ENCODE measurements at places on chromosomes 13 and 19. TPM values are rescaled to one million over a fixed set of nuclear protein-coding genes. Genes with fewer than 3 reads are reported as not detected.

- peak; percentile 67 for DNase-seq
Observed at GRCh38 chr19:2546128-2547032, 70.5 kb downstream of the GADD45B start.

- DNase-seq: no peak
Observed at GRCh38 chr19:54297759-54298305, 15.1 kb downstream of the LILRA5 start.

GRCh38 chr19:12733369-12734214 is 892 bp downstream of the TRIR start:
- no peak for DNase-seq

DNA sequence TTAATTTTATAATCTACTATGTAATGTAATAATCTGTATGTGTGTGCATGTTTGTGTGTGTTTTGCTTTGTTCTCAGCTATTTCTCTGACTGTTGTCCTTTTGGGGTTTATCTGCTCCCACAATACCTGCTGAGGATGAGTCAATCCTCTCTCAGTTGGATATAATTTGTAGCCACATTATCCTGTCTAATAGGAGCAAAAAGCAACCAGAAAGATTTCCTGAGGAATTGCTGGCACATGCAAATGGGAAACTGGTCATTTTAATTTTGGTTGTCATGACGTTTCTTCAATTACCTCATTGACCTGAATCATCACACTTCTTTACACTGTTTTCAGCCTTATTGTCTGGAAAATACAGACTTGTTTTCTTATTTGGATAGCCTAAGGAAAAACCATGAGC is 488.4 kb downstream of the KLF5 start:
- DNase-seq: no peak

DNA sequence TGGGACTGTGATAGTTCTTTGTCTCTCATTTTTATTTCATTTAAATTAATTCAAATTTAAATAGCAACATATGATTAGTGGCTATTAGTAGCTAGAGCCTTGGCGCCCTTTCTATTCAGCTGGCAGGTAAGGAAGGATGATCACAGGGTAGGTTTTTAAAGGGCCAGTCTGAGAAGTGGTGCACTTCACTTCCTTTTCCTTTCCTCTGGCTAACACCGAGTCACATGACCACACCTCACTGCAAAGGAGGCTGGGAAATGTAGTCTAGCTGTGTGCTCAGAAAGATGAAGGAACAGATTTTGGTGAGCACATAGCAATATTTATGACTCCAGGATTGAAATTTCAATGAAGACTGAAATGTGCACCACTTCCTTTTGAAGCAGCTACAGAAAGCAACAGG is 128.7 kb downstream of the TSHZ3 start:
- DNase-seq: no peak

GRCh38 chr19:14015524-14016035 is 9.5 kb upstream of the RFX1 start:
- no peak for DNase-seq

- peak; percentile 78 for DNase-seq
Observed at GRCh38 chr19:8334458-8335342, 8.4 kb downstream of the KANK3 start.

DGKH gene
- total RNA-seq: 8.8 TPM

SIAH3 gene
- 0.09 TPM for total RNA-seq

DNA sequence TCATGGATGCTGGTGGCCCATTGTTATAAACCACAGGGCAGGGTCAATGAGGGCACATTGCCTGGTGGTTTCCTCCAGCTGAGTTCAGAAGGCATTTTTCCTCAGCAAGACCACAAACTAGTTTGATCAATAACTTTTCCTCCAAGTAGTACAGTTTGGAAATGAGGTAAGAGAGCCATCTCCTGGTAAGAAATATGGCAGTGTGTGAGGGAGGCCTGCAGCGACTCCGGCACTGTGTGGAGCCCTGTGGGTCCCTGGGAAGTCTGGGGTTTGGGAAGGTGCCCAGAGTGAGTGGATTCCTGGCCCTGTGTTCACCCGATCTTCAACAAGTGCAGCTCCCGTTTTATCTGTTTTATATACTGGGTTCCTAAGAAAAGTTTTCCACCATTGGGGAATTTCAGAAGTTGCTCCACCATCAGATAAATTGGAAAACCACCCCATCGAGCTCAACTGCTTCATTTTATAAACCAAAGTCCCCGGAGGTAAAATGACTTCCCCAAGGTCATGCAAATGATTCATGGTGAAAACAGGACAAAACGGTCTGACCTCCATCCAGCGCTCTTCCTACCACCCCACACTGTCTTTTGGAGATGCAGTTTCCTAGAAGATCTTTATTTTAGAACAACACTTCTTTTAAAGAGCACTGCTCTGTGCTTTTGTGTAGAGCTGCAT is 148.4 kb downstream of the KATNAL1 start:
- DNase-seq: no peak

NLRP4 gene
- not detected for total RNA-seq

- DNase-seq: no peak
Observed at GRCh38 chr19:45899919-45900589, 2.4 kb downstream of the MYPOP start.

ZNF793 gene
- 15.0 TPM for total RNA-seq
